Hypothalamus (tissue), 51 donors: ENCODE measurements at places on chromosomes 1 and 21.

- DNase-seq, result no peak
These were observed 24.0 kb upstream of the CCDC181 start for GRCh38 chr1:169451218-169451824.

DNA sequence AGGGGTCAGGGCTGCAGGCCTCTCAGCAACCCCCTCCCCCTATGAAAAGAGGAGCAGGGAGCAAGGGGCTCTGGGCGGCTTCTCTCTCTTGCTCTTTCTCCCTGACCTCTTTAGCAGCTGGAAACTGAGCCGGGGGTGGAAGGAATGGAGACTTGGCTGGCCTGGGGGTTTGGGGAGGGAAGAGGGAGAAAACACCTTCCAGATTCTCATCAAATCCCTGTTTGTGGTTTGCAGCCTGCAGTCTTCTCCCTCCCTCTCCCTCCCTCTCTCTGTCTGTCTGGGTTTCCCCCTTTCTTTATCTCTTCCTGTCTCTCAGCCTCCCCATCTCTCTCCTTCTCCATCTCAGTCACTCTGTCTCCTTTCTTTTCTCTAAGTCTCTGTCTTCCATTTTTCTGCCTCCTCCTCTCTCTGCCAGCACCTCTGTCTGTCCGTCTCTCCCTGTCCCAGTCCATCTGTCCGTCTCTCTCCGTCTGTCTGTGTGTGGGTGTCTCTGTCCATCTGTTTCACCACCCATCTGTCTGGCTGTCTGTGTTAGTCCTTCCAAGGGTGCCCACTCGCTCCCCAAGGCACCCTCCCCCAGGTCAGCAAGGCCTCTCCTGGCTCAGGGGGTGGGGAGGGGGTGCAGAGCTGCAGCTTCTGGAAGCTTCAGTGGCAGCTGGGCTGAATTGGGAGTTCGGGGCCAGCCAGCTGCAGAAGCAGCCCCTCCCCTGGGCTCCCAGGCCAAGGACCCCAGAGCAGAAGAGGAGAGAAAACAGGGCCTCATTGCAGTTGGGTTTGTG is 6.2 kb downstream of the AHDC1 start:
- no peak for DNase-seq

DNA sequence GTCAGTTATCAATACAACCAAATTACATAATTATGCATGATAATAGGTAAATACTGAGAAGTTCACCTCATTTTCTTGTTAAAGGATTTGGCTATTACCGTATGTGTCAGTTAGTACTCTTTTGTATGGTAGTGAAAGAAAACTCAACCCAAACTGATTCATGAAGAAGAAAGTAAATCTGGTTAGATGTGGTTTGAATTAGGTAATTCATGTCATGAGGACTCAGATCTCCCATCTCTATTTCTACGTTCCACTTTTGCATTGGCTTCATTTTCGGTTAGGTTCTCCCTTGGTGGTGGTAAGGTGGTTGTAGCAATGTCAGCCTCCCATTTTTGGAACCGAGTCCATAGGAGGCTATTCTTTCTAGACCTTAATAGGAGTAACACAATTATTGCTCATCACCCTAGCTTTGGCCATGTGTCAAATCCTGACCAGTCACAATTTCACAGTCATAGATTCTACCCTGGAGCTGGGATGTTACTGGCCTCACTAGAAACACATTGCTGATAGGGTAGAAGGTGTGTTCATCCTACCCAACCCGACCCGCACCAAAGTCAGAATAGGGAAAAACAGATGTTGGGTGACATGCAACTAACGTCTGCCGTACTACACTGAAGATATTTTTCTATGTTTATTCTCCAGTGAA is 97.6 kb downstream of the OSBPL9 start:
- DNase-seq, result no peak

- no peak for DNase-seq
These were observed 76.1 kb upstream of the CNIH3 start for GRCh38 chr1:224539971-224540370.

GRCh38 chr1:66239834-66240233 is 294.1 kb upstream of the SGIP1 start:
- no peak for DNase-seq

DNA sequence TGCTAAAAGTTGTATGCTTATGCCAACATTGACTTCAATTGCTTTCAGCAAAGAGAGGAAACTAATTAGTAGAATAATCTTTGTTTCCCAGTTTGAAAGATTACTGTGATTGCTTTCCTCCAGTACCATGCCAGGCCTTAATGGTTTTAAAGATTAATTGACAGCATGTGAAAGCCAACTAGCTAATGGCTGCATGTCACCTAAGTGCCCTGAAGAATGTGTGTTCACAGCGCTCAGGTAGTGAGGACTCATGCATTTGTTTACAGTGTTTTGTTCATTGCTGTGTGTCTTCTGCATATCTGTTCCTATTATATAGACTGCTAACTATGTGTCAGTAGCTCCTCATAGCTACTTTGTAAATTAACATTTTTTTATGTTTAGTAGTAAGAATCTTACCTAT is 335.6 kb downstream of the LRRIQ3 start:
- no peak for DNase-seq

- DNase-seq, result no peak
These were observed 45.8 kb downstream of the MIGA1 start for GRCh38 chr1:77825131-77825709.

DNA sequence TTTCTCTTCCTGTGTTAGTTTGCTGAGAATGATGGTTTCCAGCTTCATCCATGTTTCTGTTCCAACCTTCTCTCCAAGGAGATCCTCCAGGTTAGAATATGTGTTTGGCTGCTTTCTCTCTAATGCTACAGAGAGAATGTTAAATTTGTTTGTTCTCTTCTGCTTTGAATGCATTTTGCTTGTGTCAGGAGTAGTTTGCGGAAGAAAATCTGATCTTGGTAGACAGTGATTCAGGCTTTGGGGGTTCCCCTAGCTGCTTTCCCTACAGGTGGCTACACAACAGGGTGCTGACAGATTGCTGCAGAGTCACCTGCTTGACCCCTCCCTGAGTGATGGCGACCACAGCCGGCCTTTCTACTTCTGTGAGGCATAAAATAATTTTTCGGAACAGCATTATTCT is 41.8 kb downstream of the MACO1 start:
- no peak for DNase-seq

DNA sequence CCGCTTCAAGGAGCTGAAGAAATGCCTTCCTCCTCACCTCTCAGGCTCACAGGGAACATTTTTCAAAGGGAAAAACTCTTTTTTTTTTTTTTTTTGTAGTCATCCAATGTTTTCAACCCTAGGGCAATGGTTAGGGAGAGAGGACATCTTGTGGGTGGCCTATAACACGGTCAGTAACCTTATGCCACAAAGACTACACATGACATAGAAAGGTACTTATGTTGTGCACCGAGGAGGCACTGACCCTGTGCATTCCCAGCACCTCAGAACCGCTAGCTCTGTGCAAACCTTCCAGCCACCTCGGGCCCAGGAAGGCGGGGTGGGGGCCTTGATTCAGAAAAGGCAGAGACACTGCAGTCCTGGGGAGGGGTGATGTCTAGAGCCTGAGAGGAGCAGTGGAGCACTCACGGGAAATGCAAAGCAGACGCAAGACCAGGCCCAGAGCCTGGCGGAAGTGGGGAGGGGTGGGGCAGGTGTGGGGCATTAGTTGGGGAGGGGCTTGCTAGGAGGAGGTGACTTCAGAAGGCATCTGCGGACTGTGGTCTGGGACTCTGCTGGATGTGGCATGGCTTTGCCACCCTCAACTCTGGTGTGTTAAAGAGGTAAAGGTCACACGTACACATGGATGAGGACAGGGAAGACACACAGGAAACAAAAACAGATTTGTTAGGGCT is 68.6 kb downstream of the MDM4 start:
- no peak for DNase-seq

GRCh38 chr1:30536530-30536929 is 186.9 kb downstream of the MATN1 start:
- no peak for DNase-seq

DNA sequence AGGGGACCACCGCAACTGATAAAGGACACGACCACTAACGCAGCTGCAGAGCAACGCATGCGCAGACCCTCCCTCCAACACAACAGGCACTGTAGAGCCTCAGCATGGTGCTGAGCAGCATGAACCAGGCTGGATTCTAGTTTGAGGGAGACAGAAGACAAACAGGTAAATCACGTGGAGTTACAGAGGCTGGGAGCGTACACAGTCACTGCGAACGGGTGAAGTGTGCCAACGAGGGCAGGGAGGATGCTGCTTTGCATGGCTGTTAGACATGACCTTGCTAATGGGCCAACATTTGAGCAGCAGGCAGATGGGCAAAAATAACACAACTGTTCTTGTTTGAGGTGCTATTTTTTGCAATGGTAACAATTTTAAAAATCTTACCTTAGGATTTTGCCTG is 55.2 kb upstream of the NADK start:
- DNase-seq, result no peak

DNA sequence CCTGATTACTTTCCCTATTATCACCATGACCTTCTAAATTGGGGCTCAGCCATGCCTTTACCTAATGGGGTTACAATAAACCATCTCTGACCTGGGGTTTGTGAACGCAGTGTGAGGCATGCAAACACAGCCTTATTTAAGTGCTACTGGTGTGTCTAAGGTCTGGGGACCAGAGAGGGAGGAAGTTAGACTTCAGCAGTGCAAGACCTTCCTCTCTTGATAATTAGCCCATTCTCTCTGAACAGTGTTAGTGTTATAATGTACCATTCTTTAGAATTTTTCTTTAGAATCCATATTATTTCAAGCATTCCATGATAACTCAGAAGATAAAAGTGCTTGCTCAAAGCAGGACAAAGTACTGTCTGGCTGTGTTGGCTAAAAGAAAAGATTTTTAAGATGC is 10.5 kb upstream of the LRRC8D start:
- no peak for DNase-seq

- DNase-seq, result no peak
These were observed 354.8 kb upstream of the NFIA start for GRCh38 chr1:60727552-60727951.

- DNase-seq, result no peak
These were observed 157.7 kb downstream of the TRIM33 start for GRCh38 chr1:114353262-114353661.

DNA sequence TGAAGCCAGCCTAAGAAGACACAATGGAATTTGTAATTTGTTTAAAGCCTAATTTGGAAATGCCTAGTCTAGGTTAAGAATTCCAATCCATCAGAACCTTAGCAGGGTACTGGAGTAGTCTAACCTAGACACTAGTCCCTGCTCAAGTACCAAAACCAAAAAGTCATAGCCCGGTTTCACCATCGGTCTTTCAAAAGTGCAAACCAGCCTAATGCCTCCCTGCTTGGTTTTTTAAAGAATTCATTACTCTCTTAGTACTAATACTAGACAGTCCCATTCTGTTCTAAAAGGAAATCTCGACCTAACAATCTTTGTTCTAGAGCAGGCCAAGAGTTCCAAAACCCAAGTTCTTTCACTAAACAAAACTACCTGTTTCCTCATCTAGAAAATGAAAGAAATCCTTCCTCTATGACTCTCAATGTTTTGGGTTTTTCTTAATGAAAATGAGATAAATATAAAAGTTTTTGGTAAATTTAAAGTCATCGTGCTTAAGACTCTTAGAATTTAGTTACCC is 2.6 kb downstream of the PUM1 start:
- no peak for DNase-seq

GRCh38 chr1:156813750-156814570 is 2.7 kb downstream of the SH2D2A start:
- peak; percentile 36 for DNase-seq

DNA sequence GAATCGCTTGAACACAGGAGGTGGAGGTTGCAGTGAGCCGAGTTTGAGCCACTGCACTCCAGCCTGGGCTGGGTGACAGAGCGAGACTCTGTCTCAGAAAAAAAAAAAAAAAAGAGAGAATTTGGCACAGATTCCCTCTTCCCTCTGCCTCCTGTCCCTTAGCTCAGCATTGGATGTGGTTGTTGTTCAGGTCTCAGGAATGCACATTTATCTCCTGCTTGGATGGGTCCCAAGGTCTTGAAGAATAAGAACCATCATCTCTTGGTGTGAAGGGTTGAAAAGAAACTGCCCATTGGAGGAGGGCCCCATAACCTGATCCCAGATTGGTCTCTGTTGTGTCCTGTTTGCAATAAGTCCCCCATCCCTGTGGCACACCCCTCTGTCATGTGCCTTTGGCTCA is 34.9 kb downstream of the UBIAD1 start:
- no peak for DNase-seq

- DNase-seq, result no peak
These were observed 68.6 kb downstream of the GNG12 start for GRCh38 chr1:67764633-67765032.

DNA sequence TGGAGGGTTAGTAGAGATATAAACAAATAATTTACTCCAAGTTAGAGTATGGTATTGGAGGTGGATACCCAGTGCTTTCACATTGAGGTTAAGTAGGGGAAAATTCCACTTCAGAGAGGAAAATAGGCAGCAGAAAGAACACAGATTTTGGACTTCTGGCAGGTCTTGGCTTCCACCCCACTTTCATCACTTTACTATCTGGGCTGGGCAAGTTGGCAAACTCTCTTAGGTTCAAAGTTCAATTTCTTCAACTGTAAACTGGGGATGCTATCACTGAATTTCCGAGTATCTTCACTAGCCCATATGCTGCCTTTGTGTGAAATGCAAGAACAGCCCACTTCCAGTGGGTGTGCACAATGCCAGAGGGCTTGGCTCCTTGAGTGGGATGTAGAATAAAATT is 214.9 kb downstream of the GABPA start:
- DNase-seq, result no peak

- DNase-seq, result no peak
These were observed 425.0 kb downstream of the SMYD3 start for GRCh38 chr1:246081856-246082668.

GRCh38 chr1:208036918-208037766 is 126.2 kb upstream of the CD34 start:
- no peak for DNase-seq

DNA sequence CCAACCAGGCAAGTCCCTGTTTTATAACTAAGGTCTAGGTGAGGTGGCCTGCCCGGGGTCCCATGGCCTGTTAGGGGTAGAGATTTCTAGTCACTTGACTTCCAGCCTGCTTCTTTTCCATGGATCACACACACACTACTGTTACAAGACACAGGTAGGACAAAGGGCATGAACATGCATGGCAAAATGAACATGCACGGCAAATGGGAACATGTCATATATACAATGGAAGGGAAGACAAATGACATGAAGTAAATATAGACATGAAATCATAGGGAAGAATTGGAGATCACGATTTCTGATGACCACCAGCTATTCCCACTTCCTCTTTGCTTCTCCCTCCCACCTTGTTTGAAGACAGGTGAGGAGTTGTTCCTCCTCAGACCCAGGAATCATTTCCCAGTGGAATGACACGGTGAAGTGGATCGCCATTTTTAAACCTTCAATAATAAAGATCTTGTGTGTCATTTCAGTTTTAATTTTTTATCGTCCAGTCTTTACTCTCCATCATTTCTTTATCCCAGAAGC is 47.6 kb upstream of the ATF3 start:
- DNase-seq, result no peak

DNA sequence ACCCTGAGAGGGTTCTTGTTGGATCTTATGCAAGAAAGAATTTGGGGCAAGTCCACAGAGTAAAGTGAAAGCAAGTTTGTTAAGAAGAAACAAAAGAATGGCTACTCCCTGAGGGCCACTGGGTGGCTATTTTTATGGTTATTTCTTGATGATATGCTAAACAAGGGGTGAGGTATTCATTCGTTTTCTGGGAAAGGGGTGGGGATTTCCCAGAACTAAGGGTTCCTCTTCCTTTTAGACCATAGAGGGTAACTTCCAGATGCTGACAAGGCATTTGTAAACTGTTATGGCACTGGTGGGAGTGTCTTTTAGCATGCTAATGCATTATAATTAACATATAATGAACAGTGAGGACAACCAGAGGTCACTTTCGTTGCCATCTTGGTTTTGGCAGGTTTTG is 18.2 kb upstream of the IFI6 start:
- DNase-seq, result no peak
